ENCODE measurements at places on chromosomes 5 and 9.

DNA sequence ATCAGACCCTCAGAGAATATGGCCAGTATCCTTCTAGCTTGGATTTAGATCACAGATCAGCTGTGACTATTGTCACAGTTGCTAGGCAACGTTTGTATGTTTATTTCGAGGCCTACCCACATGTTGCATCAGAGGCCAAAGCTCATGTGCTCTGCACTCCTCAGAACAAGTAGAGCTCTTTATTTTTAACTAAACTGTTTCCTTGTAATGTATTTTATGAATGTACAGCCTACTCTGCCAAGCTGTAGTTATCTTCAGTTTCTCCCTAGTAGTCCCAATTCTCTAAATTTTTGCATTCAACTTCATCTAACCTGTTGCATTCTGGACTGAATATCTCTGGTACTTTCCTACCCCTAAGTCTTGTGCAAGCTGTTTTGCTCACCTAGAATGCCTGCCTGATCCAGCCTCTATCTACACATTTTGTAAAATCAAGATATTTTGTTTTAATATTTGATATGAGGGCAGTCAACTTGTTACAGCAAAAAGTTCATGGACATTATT, 52.8 kb downstream of the CAST start:
- DNase-seq, result peak; percentile 74

DNA sequence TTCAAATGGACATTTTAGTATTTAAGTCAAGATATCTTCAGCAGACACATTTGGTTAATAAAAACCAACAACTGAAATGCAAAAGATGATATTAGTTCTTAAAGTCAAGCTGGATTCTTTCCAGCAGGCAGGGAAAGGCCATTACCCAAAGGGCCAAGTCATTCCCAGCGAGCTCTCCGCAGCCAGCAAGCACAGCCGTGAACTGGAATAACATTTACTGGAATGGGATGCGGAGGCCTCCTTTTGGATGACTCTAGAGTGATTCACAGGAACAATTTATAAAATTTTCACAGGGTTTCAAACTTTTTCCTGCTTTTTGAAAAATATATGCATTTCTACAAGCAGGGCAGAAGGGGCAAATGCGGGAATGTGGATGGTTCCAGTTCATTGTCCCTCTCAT, 76.6 kb upstream of the DAB2 start:
- no peak for DNase-seq

DNA sequence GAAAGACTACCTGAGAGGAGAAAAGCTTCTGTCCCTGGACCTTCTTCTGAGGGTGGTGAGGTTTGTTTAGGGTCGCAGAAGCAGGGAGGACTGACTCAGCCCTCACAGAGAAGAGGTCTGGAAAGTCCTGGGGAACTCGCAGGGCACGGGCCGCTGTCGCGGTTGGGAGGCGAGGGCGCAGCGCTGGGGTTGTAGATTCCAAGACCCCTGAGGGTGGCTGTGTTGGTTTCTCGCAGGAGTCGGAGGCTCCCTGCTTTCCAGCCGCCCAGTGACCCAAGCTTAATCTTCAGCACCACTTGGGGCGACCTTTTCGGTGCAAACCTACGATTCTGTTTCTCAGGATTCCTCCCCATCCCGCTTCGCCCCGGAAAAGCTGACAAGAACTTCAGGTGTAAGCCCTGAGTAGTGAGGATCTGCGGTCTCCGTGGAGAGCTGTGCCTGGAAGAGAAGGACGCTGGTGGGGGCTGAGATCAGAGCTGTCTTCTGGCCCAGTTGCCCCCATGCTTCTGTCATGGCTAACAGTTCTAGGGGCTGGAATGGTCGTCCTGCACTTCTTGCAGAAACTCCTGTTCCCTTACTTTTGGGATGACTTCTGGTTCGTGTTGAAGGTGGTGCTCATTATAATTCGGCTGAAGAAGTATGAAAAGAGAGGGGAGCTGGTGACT, 482 bp downstream of the SLC27A6 start:
- DNase-seq, result no peak

DNA sequence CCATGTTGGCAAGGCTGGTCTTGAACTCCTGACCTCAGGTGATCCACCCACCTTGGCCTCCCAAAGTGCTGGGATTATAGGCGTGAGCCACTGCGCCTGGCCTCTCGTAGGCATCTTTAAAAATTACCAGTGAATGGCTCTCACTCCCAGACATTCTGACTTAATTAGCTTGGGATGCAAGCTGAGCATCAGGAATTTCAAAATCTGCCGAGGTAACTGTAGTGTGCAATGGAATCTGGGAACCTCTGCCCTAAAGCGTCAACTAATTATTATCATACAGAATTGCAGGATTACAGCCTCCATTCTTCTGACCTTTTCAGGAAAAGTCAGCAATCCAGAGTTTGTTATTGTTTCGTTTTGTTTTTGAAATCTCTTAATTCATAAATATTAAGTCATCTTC, 213.4 kb upstream of the DMAC1 start:
- no peak for DNase-seq

DNA sequence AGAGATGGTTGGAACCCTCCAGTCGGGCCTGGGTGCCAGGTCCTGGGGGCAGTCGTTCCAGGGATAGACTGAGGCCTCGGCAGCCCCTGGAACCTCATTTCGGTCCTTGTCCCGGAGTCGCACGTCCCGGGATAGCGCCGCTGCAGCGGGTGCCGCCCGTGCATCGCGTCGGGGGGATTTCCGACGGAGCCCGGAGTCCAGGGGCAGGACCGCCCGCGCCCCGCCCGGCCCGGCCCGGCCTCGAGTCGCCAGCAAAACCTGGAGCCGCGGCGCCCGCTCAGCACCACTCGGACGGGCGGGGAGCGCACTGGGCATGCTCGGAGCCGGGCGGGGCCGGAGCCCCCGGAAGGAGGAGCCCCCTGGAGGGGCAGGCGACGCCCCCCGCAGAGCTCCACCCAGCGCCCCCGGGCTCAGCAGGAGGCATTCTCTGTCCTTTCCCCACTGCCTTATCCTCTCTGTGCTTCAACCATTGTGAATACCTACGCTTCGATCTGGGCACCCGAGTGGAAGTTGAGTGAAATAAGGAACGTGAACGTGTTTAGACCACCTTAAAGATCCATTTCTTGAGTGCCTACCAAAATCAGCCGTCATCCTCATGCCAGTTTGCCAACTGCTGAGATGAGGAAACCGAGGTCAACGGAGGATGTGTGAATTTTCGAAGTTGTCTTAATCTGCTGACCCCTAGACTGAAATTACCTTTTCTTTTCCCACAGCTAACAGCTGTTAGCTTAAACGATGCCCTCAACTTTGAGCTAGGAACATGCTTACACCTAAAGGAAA, 1.7 kb upstream of the PTPN3 start:
- no peak for DNase-seq

GRCh38 chr9:30913331-30913730, 1471.1 kb upstream of the ACO1 start:
- DNase-seq, result no peak

GRCh38 chr9:18665947-18666346, 192.0 kb downstream of the ADAMTSL1 start:
- DNase-seq, result no peak

GRCh38 chr5:219460-219863, 1.3 kb downstream of the SDHA start:
- DNase-seq, result no peak

GRCh38 chr9:19232823-19233194, 2.3 kb downstream of the DENND4C start:
- DNase-seq, result no peak

DNA sequence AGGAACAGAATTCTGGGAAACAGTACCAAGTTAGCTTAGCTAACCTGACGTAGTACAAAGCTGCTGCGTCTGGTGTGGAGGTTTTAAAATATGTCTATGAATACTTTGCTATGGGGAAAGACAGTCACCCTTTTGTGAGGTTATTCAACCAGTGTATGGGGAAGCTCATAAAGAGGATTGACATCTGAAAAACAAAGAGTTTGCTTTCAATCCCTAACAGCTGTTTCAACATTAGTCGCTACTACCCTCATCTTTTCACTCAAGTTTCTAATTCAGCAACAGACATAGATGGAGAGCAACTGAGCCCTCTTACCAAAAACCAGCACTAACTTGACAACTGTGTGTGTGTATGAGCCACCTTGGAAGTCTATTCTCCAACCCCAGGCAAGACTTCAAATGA, 7.8 kb upstream of the MSANTD3 start:
- no peak for DNase-seq
